NCI-H1436 (cell line): ENCODE measurements at places on chromosomes 1 and 21.
A peak's percentile ranks its signal among the peaks of the same experiment; 100 is the strongest.

DNA sequence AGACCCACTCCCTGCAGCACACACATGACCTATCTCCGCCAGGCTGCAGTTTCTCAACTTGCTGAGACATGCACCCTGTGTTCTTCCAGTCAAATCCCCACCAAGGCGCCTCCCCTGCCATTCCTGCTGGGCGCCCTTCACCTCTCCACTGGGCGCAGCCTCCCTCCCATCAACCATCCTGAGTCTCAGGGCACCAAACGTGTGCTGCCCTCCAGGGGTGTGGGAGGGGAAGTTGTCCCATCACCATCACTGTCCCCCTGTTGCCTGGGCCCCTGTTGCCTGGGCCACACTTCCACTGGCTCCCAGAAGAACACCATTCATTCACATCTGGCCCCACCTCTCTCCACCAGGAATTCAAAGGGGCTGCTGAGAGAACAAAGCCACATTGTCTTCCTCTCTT lies 44.9 kb upstream of the EFHD2 start:
- no peak for DNase-seq

GRCh38 chr1:91455896-91456295 lies 44.8 kb upstream of the CDC7 start:
- no peak for DNase-seq

DNA sequence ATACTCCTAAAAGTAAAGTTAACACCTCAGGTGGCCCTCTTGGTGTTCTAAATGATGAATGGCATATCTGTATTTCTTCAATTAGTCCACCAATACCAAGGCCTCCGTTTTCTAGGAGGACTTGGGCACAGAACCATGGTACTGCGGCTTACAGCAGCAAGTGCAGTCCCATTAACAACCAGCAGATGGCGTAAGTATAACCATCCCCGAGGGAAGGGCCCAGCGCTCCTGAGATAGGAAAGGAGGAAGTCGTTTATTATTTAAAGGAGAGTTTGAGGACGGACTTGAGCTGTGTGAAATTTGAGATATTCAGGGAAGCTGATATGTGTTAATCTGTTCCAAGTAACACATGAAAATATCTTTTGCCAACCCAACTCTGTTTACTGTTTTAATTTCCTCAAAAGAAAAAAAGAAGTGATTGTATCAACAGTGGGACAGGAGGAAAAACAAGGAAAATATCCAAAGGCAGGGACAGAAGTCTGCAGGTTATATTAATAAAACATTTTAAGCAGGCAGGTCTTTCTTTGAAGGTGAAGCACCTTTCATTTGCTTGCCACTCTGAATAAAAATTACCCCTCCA lies 37.7 kb upstream of the KCNJ15 start:
- peak; percentile 39 for DNase-seq

GRCh38 chr21:42476388-42477331 lies 19.4 kb downstream of the RSPH1 start:
- DNase-seq: no peak

DNA sequence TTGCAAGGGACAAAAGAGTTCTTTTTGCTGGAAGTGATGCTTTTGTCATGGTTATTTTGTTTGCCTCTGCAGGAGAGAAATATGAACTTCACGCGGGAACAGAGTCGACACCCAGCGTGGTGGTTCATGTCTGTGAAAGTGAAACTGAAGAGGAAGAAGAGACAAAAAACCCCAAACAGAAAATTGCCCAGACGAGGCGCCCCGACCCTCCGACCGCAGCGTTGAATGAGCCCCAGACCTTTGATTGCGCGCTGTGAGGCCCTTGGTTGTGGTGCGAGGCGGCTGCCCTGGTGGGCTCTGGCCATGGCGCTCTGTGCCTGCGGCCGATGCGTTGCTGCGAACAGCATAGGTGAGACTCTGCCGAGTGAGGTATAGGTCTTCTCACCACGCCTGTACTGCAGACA lies 20.9 kb upstream of the NCMAP start:
- DNase-seq: no peak

DNA sequence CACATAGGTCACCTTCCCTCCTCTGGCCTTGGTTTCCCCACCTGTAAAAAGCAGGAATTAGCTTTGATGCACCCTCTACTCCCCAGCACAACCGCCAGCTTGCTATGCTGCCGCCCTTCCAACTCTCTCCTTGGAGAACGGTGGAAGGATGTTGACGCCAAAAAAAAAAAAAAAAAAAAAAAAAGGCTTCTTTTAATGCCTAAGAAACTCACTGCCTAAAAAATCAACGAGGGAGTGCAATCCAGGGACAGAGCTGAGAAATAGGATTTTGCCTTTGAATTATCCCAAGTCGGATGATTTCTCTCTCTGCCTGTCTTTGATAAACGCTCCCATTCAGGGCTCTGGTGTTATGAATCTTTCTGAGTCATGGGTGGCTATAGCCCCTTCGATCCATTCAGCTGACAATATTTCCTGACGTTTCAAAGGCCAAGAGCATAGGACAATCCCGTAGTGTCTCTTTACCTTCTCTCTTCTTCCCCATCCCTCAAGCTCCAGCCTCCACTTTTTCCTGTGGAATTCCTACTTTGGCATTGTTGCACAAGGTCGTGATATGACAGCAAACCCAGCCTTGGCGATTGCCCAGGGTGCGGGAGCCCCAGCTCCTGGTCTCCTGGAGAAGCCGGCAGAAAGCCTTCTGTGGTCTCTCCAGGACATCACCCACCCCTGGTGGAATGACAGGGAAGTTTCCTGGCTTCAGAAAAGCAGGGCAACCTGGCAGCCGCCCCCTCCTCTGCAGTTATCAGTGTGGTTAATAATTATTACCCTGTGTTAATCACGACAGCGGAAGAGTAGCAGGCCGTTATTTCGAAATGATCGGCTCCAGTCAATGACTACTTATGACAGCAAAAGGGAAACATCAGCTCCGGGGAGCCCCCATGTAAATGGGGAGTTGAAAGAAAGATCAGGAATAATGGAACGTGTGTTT lies 8.0 kb upstream of the PLXNA2 start:
- DNase-seq: no peak
